ENCODE measurements at places on chromosomes 2 and 18. TPM values are rescaled to one million over a fixed set of nuclear protein-coding genes. Genes with fewer than 3 reads are reported as not detected.

DNA sequence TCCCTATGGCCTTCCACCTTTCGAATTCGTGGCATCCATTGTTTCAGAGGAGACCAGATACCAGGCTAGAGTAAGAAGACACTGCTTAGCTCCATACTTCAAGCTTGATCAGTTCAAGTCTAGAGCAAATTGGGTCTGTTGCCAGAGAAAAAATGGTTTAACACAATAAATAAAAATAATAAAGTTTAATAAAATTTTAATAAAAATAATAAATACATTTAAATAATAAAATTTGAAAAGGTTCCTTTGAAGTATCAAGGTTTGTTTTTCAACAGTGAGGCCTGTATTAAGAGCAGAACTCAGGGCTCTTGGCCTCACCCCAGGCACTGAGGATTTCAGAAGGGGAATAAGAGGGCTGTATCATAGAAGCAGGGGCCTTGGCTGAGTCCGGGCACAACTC, 105.6 kb upstream of the REV1 start:
- no peak for DNase-seq

GRCh38 chr2:6630209-6630608, 235.5 kb downstream of the CMPK2 start:
- no peak for DNase-seq

GRCh38 chr2:197266477-197266876, 44.1 kb downstream of the ANKRD44 start:
- no peak for DNase-seq

DNA sequence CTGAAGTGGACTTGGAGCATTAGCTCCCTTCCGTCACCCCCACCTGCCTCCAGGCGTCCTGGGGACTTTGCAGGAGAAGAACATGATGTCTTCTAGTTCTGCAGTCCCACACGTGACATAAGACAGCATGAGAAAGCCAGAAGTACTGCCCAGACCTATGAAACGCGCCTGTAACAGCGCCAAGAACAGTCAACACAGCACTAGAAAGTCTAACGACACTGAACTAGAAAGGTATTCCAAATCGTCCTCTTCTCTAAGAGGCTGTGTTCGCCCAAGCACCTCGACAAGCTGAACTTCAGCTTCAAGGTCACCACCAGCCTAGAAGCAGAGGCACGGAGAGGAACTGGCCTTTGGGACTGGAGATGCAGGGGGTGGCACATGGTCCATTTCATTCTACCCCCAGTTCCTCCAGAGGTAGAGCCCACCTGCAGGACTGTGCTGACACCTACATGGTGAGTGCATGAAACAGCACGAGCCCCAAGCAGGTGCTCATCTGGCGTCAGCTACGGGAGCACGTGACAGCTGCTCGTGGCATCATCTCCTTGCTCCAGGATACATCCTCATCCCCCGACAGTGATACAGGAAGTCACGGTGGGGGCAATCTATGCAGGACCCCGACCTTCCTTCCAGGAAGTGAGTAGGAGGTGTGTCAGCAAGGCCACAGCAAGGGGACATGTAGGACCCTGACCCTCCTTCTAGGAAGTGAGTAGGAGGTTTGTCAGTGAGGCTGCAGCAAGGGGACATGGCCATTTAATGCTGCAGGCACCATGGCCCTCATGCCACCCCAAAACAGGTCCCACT, 3.7 kb downstream of the HDAC4 start:
- DNase-seq, result no peak

DNA sequence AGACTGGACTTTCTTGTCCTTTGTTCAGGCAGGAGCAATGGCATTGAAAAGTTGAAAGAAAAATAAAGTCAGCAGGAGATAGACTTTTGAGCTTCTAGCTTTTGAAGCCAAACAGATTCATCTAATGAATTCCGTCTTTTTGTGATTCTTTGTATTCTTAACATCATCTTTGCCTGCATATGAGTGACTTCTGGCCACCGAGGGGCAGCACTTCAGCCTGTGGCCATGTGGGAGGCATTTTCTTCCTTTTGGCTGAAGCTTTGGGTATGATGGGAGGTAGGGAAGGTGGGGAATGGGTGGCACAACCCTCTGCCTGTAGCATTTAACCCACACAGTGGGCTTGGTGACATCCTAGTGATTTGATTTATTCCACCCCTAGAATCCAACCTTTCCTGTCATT, 220.6 kb downstream of the SETBP1 start:
- DNase-seq, result no peak

- no peak for DNase-seq
These were observed 136.6 kb upstream of the EPC2 start for GRCh38 chr2:148507970-148508369.

DNA sequence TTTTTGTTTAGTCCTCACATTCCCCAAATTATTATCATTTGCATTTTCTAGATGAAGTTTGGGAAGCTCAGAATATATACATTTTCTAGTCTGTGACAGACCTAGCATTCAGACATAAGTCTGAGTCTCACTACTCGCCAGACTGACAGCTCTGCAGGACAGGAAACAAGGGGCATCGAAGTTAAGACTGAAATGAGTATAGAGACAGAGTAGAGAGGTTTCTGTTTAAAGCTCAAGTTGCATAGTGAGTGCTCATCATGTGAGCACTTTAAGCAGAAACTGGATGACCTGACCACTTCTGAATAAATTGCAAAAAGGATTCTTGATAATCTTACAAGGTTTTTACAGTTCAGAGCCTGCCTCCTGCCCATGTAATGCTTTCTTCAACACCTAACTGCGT, 1.1 kb downstream of the HADHB start:
- no peak for DNase-seq

DNA sequence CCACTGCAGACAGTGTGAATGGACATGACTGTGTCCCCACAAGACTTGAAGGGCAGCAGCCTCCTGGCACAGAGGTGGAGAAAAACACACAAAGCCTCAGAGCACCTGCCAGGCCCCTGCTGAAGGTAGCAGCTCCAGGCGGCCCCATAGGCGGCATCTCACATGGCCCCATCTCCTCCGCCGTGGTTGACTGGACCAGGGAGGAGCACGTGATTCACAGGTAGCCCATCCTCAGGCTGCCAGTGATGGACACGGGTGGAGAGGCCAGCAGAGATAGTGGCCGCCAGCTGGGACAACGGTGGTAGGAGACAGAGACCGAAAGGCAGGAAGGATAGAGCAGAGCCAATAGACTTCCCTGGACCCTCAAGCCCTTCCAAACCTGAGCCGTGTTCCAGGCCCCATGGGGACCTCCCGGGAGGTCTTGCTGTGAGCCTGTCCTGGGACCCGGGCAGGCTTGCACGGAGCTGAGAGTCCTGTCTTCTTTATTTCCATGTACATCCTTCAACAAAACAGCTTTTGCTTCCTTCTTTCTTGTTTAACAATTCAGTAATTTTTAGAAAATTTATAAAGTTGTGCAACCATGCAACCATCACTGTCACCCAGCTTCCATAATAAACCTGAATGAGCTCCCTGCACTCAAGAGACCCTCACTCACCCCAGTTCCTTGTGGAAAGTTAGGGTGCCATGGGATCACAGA, 26.9 kb downstream of the GPR55 start:
- no peak for DNase-seq

- no peak for DNase-seq
These were observed 25.4 kb downstream of the USP14 start for GRCh38 chr18:183769-184168.

- DNase-seq, result peak; percentile 67
These were observed 533.4 kb upstream of the ID2 start for GRCh38 chr2:8148260-8149006.

DNA sequence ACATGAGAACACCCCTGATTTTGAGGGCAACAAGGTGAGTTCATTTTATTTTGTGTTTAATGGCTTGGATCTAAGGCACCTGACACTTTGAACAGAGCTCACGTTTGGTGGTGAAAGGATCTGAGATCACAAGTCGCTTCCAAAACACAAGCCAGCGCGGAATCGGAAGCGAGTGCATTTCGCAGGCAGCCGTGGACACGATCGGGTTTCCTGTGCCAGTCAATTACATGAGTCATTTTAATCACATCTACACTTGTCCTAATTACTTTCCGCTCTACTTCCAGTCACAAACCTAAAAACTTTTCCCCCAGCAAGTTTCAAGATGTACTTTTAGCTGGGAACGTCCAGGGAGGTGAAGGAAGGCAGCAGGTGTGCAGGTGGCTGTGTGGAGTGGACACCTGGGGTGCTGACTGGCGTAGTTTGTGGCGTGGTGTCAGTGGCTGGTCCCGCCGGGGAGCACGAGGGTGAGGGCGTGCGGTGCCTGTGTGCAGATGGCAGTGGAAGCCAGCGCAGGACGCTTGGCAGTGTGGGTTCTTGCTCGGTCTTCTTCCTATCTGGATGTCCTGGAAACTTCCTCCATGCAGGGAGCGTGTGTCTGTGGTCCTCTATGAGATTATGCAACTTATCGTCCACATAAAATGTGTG, 75.6 kb downstream of the DCDC2C start:
- DNase-seq, result no peak

GRCh38 chr2:121485039-121485438, 45.6 kb upstream of the RNU4ATAC start:
- DNase-seq, result no peak

- DNase-seq, result no peak
These were observed 372.9 kb downstream of the THSD7B start for GRCh38 chr2:137138263-137138662.

DNA sequence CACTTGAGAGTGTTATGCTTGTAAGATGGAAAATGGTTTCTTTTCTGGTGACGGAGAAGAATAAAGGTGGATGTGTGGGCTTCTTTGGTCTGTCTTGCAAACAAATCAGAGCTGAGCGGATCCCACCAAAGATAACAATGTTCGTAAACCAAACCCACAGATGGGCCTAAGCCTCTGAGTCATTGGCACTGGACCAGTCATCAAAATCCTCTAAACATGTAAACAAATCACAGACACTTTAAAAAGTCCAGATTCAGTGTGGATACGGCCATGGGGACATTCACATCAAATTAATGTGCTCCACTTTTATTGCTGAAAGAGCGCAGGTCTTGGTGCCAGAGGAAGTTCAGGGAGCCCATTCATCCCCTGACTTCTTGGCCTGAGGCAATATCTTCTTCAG, 60.5 kb upstream of the TMEM200C start:
- DNase-seq, result no peak

DNA sequence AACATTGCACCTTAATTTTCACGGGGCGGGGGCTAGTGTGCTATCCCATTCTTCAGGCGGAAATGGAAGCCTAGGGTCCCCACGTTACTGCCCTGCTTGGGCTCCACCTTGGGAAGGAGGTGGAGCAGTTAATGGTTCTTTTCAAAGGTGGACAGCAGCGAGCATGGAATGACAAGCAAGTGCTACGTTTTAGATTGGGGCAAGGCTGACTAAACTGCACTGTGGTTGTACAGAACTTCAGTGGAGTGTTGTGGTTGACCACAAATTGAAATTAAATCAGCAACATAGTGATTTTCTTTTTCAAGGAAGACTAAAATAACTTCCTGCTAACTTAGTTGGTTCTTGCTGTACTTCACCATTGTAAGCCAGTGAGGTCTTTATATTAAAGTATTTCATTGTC, 47.0 kb downstream of the CHRNA1 start:
- DNase-seq, result no peak

DNA sequence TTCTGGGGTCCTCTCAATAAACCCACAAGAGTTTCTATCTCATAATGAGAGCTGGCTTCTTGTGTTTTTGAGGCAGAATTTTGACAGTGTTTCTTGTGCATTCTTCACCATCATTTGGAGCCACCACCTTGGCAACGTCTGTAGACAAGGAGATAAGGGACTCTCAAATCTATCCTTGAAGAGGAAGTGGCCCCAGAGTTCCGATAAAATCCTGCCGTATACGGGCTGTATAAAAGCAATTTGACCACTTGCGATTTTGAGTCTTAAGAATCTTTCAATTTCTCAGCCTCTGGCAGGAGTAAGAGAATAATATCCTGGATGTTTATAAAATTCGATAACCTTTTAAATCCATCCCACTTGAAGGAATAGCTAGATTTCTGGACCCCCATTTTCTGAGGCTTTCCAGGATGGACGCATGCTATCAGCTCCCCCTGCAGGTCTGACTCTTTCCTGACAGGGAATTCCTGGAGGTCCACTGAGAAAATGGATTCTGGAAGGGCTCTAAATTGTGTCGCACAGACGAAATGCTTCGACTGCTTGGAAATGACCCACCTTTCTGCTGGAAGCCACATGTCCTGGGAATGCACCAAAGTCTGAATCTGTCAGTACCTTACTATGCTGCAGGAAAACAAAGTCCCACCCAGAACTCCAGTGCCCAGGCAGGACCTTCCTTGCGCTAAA, 54.1 kb downstream of the E2F6 start:
- DNase-seq, result no peak

DNA sequence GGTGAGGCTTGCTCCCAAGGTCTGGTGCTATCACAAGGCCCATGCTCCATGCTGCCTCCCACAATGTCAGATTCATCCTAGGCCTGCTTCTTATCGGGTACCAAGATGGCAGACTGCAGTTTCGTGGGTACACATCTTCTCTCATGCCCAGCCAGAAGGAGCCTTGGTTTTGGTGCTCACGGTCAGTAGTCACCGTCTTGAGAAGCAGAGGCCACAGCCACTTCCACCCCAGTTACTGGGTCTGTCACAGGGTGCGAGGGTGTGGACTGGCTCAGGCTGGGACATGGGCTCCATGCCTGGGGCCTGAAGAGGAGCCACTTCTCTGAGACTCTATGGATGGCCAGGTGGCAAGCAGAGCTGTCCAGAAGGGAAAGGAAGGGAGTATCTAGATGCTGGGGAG, 178.8 kb upstream of the HS6ST1 start:
- no peak for DNase-seq

DNA sequence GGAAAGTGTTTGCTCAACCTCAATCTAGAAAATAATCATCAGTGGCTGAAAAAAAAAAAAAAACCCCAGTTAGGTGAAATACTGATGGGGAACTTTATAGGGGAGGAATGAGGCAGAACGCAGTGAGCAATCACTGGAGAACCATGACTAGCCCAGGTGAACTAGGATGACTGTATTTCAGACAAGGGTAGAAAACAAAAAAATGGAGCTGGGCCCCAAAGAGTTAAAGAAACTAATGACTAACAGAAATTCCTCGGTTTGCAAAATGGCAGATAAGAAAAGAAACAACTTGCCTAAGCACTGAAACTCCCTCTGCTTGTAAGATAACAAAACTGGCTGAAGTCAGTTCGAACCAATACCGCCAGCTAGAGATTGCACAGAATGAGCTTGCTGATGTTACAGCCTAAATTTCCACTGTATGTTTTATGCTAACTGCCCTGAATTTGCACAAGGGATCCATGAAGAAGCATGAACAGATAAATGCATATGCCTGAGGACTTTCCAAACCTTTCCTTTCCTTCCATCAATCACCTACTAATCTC, 245.9 kb downstream of the METTL4 start:
- DNase-seq, result no peak

HNMT gene
- total RNA-seq, result 1.4 TPM

RAD51AP2 gene
- not detected for total RNA-seq

ALLC gene
- not detected for total RNA-seq

NABP1 gene
- 36.7 TPM for total RNA-seq

PXDN gene
- total RNA-seq, result 1,930 TPM

C2orf74 gene
- 8.3 TPM for total RNA-seq

PLB1 gene
- 1.6 TPM for total RNA-seq

RIF1 gene
- total RNA-seq, result 23.4 TPM

WIPF1 gene
- total RNA-seq, result 35.2 TPM

PLEKHH2 gene
- 5.7 TPM for total RNA-seq

SLC11A1 gene
- total RNA-seq, result 0.05 TPM

NTSR2 gene
- total RNA-seq, result not detected

ARHGAP15 gene
- total RNA-seq, result not detected

PTMA gene
- total RNA-seq, result 859 TPM

MROH2A gene
- not detected for total RNA-seq

FABP1 gene
- total RNA-seq, result not detected

TMEM169 gene
- 0.29 TPM for total RNA-seq

MOGAT1 gene
- not detected for total RNA-seq

Data from glomerular endothelial cell (primary cell).